ENCODE measurements at places on chromosomes 1 and 21.

GRCh38 chr1:75600781-75601180 lies 10.1 kb downstream of the SLC44A5 start:
- DNase-seq: no peak

DNA sequence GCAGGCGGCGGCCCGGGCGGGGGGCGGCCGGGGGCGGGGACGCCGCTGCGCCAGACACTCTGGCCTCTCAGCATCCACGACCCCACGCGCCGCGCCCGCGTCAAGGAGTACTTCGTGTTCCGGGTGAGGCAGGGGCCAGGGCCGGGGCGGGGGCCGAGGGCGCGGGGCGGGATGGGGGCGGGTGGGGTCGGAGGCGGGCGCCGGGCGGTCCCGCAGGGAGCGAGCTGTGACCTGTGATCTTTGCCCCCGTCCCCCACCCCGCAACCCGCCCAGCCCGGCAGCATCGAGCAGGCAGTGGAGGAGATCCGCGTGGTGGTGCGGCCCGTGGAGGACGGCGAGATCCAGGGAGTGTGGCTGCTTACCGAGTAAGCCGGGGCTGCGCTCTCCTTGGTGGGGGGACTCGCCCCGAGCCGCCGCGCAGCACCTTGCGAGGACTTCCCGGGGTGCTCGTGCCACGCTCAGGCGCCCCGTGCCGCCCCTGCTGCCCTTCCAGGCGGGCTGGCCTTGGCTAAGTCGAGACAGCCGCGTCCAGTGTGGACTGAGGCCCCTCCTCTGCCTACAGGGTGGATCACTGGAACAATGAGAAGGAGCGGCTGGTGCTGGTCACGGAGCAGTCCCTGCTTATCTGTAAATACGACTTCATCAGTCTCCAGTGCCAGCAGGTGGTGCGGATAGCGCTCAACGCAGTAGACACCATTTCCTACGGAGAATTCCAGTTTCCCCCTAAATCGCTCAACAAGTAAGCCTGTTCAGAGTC lies 514 bp downstream of the TPRG1L start:
- DNase-seq: no peak

DNA sequence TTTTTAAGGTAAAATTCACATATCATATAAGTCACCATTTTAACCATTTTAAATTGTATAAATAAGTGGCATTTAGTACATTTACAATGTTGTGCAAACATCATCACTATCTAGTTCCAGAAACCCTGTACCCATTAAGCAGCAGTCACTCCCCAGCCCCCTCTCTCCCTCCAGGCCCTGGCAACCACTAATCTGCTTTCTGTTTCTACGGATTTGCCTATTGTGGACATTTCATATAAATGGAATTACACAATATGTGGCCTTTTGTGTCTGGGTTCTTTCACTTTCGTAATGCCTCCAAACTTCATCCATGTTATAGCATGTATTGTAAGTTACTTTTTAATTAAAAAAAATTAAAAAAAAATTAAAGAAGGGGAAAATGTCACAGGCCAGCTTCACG lies 58.0 kb upstream of the RAB3GAP2 start:
- no peak for DNase-seq

DNA sequence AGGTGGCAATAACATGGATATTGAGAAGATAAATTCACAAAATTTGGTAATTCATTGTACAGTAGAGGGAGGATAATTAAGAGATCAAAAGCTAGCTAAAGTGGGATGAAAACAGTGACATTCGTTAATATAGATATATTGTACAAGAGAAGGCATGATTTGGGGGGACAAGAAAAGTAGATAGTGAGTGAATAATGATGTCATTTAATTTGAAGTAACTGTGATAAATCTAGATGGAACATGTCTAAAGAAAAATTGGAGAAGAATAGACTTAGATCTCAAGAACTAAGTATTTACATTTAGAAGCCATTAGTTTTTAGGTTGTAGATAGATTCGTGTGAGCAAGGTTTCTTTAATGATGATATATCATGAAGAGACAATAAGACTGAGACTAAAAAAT lies 594.0 kb upstream of the RGS18 start:
- DNase-seq: no peak

GRCh38 chr1:236762410-236762809 lies 32.7 kb upstream of the MTR start:
- DNase-seq: no peak

GRCh38 chr1:90936731-90937130 lies 85.1 kb downstream of the ZNF644 start:
- no peak for DNase-seq

DNA sequence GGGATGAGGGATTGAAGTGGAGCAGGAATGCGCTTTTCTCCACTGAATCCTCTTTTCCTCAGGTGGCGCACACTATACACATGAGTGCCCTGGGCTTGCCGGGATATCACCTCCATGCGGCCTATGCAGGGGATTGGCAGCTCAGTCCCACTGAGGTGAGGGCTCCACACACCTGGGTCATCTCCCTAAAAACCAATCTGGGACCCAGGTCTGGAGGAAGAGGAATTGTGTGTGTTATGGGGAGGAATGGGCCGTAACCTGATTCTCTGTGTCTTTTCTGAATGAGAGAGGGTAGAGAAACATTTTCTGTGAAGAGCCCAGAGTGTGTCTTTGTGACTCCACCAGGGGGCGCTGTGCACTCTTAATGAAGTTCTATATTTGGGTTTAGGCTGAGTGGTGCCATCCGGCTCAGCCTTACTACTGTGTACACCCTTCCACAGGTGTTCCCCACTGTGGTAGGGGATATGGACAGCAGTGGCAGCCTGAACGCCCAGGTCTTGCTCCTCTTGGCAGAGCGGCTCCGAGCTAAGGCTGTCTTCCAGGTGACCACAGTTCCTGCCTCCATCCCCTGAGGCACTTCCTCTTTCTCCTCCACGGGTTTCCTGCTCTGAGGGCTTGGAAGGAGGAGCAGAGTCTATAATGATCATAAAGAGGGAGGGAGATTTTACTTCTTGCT lies 1.5 kb downstream of the TOMM40L start:
- DNase-seq: peak; percentile 88

DNA sequence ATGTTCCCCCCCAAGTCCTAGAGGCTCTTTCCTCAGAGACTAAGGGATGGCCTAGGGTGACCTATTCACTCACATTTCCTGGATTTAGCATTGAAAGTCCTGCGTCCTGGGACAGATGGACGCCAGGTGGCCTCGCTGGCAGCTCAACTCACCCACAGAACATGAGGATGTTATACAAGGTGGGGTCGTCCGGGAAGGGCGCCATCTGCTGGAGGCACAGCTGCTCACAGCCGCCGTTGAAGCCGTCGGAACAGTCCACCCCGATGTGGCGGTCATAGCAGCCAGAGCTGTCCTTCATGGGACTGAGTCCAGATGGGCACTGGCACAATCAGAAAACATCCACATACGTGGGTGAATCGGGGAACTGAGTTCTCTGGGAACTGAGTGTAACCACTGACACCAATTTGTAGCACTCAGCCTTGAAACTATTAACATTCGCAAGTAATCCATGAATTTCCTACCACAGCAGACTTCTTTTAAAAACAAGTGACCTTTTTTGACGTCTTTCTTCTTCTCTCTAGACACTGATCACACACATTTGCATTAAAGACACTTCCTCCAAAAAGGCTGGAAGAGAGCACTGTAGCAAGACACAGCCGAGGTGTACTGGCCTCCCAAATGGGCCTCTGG lies 215.4 kb downstream of the ASTN1 start:
- no peak for DNase-seq

GRCh38 chr1:52334906-52335528 lies 31.0 kb downstream of the CC2D1B start:
- no peak for DNase-seq

DNA sequence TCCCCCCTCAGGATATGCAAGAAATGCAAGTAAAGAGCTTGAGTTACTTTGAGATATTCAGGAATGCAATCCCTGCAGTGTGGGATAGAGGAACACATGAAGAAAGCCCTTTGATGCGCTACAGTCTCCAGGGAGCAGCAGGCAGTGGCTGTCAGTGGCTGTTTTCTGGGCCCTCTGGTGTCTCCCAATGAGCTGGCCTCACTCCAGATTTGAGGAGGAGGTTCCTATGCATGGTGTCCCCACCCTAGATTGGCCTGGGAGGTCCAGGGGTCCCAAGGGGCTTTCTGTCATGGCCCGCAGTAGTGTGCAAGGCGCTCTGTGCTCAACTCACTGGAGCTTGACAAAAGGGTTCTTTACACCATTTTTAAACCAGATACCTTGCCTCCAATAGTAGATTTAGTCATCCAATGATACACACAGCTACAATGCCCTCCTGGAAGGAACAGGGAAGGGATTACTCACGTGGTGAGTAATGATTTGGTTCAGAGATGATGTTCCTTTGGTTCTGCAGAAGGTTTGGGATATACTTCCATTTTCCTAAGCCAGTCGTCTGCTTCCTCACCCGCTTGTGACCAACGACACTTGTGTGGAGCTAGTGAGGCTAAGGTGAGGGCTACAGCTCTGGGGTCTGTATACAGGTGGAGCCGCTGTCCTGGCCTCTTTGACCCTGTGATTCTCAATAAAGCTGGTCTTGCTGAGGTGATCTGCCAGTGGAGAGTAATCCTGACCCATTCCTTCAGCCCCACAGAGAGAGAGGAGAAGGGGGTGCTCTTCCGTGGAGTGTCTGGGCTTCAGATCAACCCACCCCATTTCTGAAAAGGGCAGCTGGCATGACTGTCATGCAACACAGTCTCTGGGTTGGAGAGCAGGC lies 6.6 kb downstream of the BATF3 start:
- DNase-seq: no peak

- DNase-seq: no peak
These were observed 82.2 kb upstream of the LMO4 start for GRCh38 chr1:87246436-87246835.

GRCh38 chr1:19462781-19463503 lies 22.4 kb downstream of the CAPZB start:
- DNase-seq: no peak

DNA sequence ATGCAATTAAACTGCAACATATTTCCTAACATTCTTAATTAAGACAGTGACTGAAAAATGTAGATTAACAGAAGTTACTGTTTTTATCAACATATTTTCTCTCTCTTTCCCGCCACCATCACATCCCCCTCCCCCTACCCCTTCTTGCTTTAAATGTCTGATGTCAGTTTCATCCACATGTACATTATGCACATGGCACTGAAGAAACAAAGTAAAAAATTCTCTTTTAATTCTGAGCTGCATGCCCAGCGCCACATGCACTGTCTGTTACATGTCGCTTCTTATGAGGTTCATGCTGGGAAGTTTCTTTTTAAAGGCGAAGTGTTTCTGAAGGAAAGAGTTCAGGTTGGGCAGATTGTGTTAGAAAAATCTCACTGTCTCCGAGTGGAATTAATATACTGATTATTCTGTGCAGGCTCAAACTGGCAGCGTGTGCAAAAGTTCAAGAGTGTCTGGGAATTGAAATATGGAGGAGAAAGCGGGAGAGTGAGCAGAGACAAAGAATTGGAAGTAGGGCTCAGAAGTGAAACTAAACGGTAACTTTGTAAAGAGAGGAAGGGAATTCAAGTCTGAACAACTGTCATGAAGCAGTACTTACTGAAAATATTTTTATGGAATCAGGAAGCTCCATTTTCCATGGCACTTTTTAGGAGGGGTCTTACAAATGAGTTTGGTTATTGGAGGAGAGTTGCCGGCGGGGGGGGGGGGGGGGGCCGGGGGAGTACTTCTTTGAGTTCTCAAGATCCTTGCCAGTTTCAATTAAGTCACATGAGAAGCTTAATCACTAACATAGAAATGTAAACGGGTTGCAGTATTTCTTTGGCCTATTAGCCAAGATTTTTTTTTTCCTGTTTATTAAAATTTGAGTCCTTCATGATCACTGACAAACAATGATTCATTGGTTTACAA lies 217.6 kb downstream of the SDCCAG8 start:
- no peak for DNase-seq

GRCh38 chr1:92876351-92876750 lies 44.5 kb downstream of the RPL5 start:
- DNase-seq: no peak

- no peak for DNase-seq
These were observed 634.4 kb downstream of the MATN1 start for GRCh38 chr1:30089024-30089430.

DNA sequence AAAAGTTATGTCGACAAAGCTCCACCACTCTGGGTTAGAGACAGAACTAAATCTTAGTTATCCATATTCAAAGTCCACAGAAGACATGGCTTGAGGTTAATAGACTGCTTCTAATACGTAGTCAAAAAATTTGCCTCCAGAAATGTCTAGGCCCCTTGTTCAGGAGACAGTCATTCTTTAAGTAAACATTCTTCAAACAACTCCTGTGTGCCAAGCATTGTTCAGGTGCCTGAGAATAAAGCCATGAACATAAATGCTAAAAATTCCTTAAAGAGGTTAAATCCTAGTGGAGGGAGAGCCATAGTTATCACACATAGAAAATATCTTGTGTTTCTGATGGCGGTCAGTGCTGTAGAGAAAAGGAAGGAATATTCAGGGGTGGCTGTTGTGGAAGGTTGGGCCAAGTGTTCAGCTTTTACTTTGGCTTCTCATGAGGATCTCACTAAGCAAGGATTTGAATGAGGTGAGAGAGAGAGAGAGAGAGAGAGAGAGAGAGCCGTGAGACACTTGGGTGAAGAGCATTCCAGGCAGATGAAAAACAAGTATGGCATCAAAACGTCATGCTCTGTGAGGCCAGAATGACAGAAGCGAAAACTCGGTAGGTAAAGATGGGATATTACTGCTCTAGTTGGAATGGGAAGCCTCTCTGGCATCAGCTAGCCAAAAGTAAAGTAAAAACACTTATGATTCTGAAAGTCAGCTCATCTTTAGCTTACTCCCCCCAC lies 187.1 kb downstream of the GREM2 start:
- DNase-seq: no peak

DNA sequence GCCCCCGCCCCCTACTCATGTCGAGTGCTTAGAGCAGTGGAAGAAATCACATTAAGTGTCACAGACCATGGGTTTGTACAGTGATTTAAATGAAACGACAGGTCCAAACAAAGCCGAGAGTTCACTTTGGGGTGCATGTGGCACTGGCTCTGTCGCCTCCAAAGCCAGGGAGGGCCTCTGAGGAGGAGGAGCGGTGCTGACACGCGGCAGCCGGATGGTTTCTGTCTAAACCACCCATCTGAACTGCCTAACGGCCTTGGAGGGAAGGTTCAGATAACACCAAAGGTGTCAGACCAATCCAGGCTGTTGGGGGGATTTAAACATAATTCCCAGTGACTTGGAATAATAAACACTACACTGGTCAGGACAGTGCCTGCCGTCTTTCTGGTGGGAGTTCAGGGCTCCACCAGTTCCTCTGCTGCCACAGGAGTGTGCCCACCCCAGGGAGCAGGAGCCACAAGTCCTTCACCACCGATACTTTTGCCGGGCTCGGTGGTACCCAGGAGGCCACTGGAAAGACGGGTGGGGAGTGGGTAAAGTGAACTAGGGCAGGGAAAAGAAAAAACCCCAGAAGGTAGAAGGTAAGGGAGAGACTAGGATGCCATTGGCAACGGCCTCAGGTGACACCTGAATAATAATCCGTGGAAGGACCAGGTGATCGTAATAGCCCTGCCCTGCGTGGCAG lies 78.2 kb downstream of the SLC66A1 start:
- no peak for DNase-seq

Data from tibial artery (tissue), 4 donors.